ENCODE measurements at places on chromosomes 12 and 14. TPM values are rescaled to one million over a fixed set of nuclear protein-coding genes. Genes with fewer than 3 reads are reported as not detected.

Gene EML1
- 39.1 TPM for total RNA-seq

Gene CLEC14A
- total RNA-seq = 15.0 TPM

Gene GDF3
- not detected for total RNA-seq

Gene NKX2-1
- total RNA-seq = not detected

Gene MFAP5
- total RNA-seq = 125 TPM

Gene REP15
- 0.79 TPM for total RNA-seq

Gene TSPAN8
- total RNA-seq = 3.7 TPM

Gene FIGNL2
- total RNA-seq = 0.69 TPM

Gene OR6C70
- total RNA-seq = not detected

Gene CLEC1B
- 0.39 TPM for total RNA-seq

Gene PLCZ1
- not detected for total RNA-seq

Gene OR6C2
- not detected for total RNA-seq

Gene OAS2
- 2.2 TPM for total RNA-seq

Gene IL26
- not detected for total RNA-seq

Gene KLHDC1
- 10.1 TPM for total RNA-seq

Gene PTMS
- total RNA-seq = 49.1 TPM

Gene BDKRB1
- total RNA-seq = 0.20 TPM
